T follicular helper cell (primary cell): ENCODE measurements at places on chromosomes 5 and 9.

DNA sequence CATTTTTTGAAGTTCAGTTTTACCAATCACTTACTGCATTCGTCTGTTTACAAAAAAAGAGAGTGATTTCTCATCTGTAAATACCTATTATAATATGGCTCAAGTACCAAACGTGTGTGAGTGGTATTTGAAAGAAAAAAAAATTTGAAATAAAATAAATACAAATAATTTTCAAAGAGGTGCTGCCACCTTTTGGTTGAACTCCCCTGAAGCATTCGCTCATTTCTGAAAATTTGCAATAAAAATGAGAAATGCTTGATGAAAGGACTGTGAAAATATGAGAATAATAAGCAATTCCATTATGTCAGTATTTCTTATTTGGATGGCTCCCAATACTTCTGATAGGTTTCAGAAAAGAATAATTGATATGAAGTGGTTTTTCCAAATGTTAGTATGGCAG lies 409.9 kb downstream of the CTNND2 start:
- DNase-seq: no peak

GRCh38 chr5:9625286-9625685 lies 4.9 kb downstream of the TAS2R1 start:
- DNase-seq: no peak

DNA sequence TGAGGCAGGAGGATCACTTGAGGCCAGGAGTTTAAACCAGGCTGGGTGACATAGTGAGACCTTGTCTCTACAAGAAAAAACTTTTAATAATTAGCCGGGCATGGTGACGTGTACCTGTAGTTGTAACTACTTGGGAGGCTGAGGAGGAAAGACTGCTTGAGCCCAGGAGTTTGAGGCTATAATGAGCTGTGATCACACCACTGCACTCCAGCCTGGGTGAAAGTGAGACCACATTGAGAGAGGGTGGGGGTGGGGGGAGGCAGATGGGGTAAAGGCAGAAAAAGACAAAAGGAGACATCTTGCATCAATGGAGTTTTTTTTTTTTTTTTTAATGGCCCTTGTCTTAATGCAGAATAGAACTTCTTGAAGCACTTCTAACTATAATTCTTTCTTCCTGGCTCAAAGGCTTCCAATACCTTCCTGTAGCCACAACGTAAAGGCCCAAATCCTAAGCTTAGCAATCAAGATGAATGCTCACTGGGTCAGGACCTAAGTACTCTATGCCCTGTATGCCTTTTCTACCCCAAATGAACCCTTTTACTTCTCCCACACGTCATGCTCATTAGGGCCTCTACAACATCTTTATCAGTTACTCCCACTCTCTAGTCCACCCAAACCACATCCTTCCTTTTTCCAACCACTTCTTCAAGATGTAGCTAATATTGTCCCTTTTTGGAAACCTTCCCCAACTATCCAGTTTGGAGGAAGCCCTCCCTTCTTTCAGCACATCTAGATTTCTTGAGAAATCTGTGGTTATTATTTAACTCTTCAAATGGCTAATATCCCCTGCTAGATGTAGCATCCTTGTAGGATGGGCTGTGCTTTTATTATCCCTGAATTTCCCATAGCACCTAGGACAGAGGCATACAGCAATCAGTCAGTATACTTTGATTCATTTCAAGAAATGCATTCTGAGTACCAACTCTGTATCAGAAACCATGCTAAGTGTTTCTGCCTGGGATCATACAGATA lies 40.8 kb downstream of the CSF2 start:
- DNase-seq: no peak

DNA sequence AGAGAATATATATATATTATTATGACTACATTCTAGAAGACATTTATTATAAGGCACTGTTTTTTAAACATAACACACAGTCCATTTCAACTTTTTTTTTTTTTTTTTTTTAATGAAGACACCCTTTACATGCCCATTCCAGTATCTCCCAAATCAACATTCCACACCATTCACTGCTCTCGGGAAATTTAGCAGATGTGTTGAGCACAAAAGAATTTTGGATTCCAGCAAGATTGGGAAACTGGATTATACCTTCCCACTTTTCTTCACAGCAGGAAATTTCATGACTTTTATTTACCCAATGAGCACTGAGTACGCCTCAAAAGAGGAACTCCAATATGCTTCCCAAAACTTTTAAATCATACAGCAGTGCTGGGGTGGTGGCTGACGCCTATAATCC lies 333.6 kb upstream of the DAB2 start:
- DNase-seq: no peak

- no peak for DNase-seq
These were observed 4.1 kb downstream of the PTCD2 start for GRCh38 chr5:72324189-72324825.

GRCh38 chr5:98906756-98907355 lies 22.0 kb downstream of the CHD1 start:
- no peak for DNase-seq

- DNase-seq: no peak
These were observed at the start of gene FABP6 for GRCh38 chr5:160229190-160229742. Gene FABP6, plus strand, starts transcription at chr5:160229506. Its CDS starts 52 bp downstream, at chr5:160229558.

DNA sequence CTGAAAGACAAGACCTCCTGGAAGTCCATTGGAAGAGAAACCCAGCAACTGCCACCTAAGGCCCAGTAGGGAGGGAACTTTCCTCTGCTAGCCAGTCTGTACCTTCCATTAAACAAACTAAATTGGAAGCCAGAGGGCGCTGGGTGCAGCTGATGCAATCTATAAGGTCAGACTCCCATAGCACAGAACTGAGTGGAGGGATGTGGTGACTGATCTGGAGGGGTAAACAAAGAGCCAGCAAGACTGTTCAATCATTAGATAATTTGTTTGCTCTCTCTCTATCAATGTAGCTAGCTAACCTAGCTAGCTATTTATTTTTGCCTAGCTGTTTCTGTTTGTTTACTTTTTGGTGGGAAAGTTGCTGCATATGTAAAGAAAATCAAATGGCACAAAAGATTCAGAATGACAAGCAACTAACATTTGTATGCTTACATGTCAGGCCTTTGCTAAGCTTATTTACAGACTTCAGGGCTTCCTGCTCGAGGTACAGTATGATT lies 291.8 kb upstream of the DAB2 start:
- DNase-seq: no peak

GRCh38 chr5:178404987-178405386 lies 172.4 kb upstream of the PHYKPL start:
- no peak for DNase-seq

DNA sequence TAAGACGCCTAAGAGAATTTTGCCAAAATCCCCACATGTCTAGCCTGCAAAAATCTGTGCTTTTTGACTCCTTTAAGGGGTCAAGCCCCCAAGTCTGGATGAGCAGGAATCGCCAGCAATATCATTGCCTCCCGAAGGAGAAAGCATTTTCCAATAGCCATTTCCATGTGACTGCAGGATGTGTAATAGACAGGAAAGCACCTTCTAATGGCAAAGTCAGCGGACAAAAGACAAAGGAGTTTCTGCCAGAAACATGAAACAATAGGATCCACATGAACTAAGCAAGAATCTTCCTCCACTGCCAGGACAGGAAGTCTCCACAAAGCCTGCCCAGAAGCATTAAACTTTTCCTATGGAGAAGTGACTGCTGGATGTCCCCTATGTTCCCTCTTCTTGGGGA lies 177.1 kb upstream of the PCSK5 start:
- DNase-seq: no peak

DNA sequence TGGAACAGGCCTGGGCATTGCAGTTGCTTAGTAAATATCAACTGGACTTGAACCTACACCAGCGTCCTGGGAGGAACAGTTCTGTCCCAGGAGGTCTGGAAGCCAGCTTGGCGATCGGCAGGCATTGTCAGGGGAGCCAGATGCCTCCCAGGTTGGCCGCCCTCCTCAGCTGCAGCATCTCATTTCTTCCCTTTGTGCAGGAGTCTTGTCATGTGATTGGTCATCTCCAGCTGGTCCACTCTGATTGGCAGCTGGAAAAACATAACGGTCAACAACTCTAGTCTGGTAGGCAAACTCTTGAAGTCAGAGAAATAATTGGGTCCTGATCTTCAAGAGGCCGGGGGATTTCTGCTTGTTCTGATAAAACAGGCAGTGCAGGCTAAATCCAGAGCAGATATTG lies 29.6 kb upstream of the NCS1 start:
- no peak for DNase-seq

DNA sequence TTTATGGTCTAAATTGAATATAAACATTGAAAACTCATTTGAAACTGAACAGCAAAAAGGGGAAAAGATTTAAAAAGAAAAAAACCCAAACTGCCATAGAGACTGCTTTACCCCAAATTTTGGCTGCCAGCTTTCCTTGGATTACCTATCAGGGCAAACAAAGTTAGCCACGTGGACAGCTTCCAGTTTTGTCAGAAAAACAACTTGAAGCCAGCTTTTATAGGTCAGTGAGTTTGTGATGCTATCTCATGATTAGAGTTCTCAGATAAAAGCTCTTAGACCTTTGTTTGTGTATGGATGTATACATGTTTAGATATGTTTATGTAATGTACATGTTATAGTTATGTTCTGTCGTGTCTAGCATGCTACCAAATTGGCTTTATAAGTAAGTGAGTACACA lies 16.1 kb downstream of the FBP2 start:
- no peak for DNase-seq

DNA sequence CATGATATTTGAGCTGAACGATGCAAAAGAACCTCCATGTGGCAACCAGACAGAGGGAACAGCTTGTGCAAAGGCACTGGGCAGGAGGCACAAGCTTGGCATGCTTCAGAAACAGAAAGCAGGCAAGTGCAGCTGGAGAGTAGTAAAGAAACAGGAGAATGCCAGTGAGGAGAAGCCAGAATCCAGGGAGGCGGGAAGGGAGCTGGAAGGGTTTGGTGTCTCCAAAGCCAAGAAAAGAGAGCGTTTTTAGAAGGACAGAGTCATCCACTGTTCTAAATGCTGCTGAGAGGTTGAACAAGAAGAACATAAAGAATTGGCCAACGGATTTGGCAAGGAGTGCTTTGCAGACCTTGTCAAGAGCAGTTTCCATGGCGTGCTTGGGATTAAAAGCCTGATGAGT lies 124.7 kb downstream of the TLE1 start:
- no peak for DNase-seq

DNA sequence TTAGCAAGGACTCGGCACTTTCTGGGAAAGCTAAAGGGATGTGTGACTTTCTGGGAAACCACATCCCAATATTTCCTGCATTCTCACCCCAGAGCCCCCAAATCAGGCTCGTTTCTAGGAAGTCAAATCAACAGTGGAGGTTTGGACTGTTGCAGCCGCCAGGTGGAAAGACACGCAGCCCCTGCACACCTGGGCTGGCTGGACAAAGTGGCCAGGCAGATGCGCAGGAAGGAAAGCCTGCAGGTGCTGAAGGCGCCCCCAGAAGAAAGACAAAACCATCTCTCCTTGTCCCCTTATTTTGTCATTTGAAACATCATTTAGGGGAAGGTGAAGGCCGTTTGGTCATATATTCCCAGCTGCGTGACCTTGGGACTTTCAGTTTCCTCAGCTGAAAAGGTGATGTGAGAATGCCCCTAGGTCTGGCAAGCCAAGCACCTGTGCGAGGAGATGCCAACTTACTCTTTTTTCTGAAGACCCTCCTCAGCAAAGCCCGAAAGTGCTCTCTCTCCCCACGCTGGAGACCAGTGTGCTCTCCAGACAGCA lies 97.9 kb upstream of the CPEB4 start:
- no peak for DNase-seq

GRCh38 chr5:107337281-107337680 lies 333.5 kb downstream of the EFNA5 start:
- no peak for DNase-seq
